ENCODE measurements at places on chromosomes 3 and 15.
A peak's percentile ranks its signal among the peaks of the same experiment; 100 is the strongest.

DNA sequence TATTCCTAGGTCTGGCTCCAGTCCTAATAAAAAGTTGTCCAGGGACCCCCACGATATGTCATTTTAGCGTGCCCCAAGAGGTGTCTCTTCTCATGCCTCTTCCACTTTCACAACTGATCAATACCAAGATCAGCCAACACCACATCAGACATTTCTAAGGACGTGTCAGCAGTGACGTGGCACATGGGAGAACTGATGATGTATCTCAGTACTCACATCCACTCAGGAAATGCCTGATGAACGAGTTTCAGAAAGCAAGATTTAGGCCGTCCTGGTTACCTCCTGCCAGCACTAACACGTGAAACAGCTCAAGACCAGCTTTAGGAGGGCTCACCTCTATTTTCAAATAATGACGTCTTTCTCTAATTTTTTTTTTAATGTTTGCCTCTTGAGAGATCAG lies 19.6 kb downstream of the VGLL4 start:
- no peak for DNase-seq

DNA sequence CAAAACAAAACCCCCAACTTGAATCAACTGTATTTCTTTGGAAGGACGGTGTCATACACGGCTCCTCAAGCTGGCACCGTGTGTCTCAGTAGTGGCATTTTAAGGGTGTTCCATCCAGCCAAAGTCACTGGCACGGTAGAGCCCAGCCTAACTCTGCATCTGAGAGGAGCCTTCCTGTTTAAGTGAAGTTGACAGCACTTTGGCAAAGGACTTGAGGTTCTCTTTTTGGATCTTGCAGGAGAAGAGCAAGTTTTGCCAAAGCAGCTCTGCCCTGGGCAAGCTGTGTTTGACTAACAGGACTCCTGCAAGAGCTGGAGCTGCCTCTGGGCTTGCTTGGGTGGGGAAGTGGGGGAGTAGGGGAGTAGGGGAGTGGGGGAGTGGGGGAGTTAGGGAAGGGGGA lies 109.6 kb upstream of the FEZF2 start:
- DNase-seq = no peak

GRCh38 chr3:128584412-128585020 lies 66.1 kb downstream of the RPN1 start:
- no peak for DNase-seq

- no peak for DNase-seq
Observed at GRCh38 chr3:142897807-142898206, 8.9 kb upstream of the PCOLCE2 start.

DNA sequence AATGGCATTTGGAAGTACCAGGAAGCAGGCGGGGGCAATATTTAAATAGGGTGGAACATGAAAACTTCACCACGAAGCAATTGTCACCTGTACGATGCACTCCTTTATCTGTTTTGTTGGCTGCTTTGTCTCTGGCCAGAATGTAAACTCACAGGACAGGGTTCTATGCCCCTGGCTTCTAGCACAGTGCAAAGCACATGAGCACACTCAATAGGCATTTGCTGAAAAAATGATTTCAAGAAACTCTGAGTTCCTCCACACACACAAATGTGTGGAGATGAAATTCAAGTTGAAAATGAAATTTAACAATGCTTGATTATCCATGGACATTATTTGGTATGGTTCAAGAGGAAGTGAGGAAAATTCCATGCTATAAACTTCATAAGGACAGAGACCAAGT lies 229.6 kb upstream of the FEZF2 start:
- no peak for DNase-seq

GRCh38 chr3:117589454-117589853 lies 879.9 kb downstream of the TUSC7 start:
- DNase-seq = no peak

DNA sequence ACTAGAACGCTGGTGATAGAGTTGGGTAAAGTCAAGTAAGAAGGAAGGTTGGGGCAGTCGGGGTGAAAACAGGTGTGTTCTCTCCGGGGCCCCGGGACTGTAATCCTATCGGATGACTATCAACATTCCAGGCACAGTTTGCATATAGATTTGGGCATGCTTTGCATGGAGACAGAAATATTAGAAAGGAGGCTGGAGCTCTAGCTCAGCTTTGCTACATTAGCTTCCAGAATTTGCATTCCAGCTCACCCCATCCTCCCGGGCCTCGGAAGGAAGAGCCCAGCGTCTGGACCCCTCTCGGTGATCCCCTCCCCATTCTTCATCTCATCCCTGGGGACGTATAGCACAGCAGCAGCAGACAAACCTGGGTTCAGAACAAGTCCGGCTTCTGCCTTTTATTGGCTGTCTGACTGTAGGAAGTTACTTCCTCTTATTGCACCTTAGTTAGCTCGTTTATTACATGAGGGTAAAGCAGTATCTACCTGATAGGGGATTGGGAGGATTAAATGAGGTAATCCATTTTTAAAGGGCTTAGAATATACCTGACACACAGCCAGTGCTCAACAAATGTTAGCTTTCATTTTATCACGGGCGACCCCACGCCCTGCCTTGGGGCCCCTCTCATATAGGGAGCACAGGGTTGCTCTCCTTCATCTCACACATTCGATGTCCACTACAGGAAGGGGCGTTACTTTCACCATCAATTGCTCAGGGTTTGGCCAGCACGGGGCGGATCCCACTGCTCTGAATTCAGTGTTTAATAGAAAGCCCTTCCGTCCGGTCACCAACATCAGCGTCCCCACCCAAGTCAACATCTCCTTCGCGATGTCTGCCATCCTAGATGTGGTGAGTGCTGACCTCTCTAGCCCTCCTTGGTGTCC lies 3.2 kb downstream of the HTR3E start:
- DNase-seq = no peak

GRCh38 chr3:109234300-109234699 lies 82.0 kb downstream of the DPPA2 start:
- DNase-seq = no peak

DNA sequence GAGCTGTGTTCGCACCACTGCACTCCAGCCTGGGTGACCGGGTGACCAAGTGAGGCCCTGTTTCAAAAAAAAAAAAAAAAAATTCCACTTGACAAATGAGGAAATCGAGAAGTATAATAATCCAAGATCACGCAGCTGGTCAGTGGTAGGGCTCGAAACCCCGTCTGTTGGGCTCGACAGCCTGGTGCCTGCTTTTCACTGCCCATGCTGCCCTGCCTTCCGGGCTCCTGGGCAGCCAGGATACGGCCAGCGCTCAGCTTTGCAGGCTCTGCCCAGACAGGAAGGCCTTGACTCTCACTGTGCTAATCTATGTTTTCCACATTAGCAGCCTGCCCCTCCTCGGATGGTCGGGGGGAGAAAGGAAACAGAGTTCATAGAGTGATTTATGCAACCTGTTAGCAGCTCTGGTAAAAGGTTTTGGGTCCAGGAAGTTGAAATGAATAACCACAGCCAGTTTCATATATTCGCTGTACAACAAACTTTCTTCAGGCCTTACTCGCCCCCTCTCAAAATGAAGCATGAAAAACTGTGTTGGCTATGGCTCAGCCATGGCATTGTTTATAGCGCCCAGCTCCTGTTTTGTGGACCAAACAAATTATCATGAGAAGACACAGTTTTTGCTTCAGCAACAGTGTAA lies 108.8 kb downstream of the XXYLT1 start:
- peak; percentile 10 for DNase-seq

DNA sequence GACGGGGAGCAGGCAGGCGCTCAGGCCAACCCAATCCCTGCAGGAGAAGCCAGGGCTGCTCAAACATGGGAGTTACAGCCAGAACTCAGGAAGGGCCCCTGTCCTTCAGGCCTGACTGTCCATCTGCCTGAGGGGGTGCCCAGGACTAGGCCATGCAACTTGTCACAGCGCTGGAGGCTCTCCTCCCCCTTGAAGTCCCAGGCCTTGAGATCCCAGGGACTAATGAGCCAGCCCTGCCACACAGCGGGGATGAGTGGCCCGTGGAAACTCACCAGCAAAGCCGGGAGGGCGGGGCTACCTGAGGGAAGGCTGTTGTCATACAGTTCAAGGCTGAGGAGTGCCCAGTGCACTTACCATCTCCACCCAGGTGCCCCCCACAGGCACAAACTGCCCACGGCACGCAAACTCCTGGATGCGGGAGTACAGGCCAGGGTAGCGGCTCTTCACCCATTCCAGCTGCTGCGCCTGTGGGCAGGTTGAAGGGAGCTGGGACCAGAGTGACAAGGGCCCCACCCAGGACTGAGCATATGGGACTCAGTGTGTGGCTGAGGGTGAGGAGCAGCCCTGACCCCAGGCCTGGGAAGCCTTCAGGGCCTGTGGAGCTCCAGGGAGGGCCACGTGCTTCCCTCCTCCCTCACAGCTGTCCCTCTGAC lies 6.3 kb downstream of the MAN2C1 start:
- no peak for DNase-seq

DNA sequence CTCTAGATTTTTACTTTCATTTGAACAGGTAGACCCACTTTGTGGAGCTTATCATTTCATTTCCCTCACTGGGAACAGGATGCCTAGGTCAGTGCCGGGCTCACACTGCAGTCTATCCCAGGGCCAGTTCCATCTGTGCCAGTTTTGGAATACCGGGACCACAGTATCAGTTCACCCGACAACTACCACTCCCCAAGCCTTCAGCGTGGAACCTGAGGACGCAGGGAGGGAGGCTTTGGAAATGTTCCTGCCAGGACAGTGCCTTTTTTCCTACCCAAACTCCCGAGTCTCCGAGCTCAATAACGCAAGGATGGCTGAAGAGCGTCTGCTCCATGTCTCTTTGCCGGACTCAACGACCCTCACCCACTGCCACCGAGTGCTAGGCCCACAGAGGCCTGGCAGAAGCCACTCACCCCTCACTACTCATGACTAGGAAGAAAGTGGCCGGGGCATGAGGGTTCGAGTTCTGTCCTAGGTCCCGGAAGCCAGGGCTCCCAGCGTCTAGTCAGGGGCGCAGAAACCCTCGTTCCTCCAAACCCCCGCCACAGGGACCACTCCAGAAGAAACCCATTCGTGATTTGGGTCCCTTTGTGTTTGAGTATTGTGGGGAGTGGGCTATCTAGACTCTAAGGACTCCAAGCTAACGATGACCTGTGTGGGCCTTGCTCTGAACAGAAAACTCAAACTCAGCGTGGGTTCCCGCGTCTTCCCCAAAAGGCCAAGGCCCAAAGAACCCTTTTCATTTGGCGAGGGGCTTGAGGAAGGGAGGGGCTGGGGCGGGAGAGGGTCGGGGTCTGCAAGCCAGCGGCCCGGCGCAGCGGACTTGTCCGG lies 11.4 kb downstream of the ZIC1 start:
- no peak for DNase-seq

DNA sequence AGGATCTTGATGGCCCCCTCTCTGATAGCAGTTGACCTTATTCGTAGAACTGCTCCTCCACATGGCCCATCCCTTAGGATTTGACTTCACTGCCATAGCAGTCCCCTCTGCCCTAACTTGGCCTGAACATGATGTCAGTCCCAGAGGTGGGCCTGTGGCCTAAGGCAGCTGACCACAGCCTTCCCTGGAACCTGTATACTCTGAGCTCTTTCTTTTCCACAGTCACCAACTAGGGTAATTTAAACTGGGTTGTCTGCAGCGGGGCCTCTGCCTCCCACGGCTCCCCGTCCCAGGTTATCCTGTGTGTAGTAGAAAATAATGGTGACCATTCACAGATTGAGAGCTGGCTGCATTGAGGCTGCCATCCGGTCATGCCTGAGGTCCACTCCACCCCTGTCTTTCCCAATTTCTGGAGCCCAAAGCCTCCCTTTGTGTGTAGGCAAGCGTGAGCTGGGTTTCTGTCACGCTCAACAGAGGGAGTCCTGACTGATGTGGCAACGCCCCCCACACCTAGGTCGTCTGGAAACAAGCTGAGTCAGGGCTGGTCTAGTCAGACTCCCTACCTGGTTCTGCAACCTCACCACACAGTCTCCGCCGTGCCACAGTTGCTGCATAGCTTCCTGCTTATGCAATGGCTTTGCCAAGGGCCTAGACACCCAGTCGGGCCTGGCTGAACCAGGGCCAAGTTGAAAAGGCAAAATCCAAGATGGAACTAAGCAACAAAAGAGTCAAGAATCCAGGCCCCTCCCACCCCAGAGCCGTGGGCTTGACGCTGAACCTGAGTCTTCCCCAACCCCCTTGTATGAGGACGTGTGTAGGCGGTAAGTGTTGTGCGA lies 284.5 kb downstream of the XXYLT1 start:
- no peak for DNase-seq

- DNase-seq = no peak
Observed at GRCh38 chr15:51240066-51240465, 98.3 kb downstream of the CYP19A1 start.

- no peak for DNase-seq
Observed at GRCh38 chr3:139288266-139288821, 55.5 kb upstream of the MRPS22 start.

GRCh38 chr3:58251631-58252035 lies 14.0 kb downstream of the ABHD6 start:
- no peak for DNase-seq

- DNase-seq = no peak
Observed at GRCh38 chr3:119175872-119176756, 2.7 kb downstream of the UPK1B start.

DNA sequence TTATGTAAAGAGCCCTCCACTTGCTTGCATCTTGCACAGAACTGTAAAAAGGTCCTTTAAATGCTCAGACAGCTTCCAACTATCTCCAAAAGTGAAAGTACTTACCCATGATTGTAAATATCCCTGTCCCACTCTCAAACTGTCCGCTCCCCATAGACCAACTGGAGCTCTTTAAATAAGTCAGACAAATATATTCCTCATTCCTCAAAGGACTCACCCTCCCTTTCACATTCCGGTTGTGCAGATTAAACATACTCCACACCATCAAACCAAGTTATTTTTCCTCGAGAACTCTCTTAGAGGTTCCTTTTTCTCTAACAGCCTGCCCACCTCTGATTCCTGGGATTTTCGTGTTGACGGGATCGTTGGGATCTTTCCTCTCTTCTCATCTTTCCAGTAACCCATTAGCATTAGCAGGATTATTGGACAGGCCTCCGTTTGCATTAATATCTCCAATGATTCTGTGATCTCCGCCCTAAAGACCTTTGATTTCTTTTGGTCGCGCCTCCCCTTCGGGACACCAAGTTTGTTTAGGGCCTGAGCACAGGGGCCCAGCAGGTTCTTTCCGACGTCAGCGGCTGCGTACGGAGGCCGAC lies 763 bp downstream of the GOLGB1 start:
- DNase-seq = no peak

- DNase-seq = no peak
Observed at GRCh38 chr3:134895181-134895580, 100.1 kb downstream of the EPHB1 start.

GRCh38 chr15:51735228-51736010 lies 2.0 kb downstream of the LYSMD2 start:
- DNase-seq = no peak

DNA sequence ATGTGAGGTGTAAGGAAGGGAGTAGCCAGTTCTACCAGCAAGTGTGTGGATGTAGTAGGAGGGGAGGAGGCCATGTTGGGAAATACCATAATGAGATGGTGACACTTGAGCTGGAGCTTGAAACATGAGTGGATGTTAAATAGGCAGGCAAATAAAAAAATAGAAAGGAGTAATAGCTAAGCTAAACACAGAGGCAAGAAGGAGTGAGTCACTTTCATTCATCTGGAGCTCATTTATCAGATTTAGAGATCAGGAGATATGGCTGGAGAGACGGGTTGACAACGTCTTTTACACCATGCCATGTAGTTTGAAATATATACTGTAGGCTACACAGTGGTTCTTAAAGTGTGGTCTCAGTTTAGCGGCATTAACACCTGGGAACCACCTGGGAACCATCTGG lies 390.5 kb downstream of the DIPK2A start:
- no peak for DNase-seq

Data from activated gamma-delta T cell treated with Interleukin-2 at 50 U/mL for 16 hours (primary cell).